ENCODE measurements at places on chromosomes 2 and 18.

- DNase-seq = no peak
Observed at GRCh38 chr2:60556175-60556574, 2.7 kb upstream of the BCL11A start.

DNA sequence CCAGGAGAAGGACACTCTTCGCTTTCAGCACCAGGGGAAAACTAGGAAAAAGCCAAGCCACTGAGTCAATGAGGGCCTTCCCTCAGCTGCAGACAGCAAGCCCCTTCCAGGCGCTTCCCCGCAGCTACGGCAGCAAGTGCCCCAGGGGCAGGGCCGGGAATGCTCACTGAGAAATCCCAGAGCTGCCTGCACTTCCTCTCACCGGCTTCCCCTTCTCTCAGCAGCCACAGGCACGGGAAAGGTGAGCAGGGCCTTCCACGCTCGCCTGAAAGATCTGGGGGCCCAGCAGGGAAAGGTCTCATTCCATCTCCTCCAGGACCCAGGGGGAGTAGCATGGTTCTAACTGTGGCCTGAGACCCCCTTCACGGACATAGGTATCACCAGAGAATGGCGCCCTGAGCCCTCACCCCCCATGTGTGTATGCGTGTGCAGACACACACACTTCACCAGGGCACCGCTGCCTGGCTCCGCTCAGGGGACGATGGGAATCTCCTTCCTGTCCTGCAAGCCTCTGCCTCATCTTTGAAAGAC lies 29.6 kb upstream of the FOSL2 start:
- DNase-seq = no peak

DNA sequence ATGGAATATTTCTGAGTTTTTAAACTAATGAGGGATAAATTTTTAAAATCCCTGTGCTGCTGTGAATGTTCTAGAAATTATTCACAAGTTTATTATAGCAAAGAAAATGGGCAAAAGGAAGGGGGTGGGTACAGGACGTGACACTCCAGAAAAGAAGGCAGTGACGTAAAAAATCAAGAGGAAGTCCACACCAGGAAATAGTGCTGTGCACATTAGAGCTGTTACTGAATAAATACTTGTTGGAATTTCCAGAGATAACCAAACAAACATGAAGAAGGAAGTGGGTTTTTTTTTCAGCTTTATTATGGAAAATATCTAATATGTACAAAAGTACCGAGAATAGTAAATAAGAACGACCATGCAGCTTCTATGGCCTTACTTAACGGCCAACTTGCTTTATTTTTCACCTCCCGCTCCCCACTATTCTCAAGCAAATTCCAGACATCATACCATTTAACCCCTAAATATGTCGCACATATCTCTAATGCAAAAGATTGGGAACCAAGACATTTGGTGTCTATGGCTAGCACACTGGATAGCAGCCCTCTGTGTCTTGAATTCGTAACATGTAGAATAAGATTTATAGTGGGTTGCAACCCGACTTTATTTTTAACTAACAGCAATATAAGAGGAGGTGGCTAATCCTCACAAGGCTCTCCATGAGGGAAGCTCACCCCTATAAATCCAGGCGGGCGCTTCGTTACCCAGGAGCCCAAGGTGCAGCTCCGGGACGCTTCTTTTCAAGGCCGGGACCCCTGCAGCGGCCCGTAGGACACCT lies 580 bp upstream of the NDUFV2 start:
- DNase-seq = no peak

- no peak for DNase-seq
Observed at GRCh38 chr18:22040533-22040932, 128.9 kb upstream of the GATA6 start.

- no peak for DNase-seq
Observed at GRCh38 chr2:127663566-127664064, 11.7 kb downstream of the LIMS2 start.

DNA sequence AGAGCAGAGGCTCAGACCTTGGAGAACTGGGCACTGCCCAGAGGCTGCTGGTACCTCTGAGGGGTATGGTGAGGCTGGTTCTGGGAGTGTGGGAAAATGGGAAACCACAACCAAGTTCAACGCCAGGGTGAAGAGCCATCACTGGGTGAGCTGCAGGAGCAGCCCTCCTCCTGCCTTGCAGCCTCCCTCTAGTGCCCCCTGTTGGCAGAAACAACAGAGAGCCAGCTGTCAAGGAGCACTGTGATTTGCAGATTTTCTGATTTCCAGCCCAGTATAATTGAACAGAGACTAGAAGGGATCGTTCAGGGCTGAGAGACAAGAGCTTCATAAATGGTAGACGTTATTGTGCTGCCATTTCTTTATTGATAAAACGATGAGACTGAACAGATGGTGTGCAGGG lies 50.5 kb downstream of the MAPK4 start:
- no peak for DNase-seq

GRCh38 chr18:49072524-49072934 lies 121.8 kb upstream of the SMAD7 start:
- DNase-seq = no peak

All from posterior vena cava (tissue), 2 donors.